Left kidney (tissue), 8 donors: ENCODE measurements at places on chromosomes 3 and 15. TPM values are rescaled to one million over a fixed set of nuclear protein-coding genes. Genes with fewer than 3 reads are reported as not detected.

GRCh38 chr3:133593243-133593642 is 19.8 kb downstream of the CDV3 start:
- DNase-seq = no peak

DNA sequence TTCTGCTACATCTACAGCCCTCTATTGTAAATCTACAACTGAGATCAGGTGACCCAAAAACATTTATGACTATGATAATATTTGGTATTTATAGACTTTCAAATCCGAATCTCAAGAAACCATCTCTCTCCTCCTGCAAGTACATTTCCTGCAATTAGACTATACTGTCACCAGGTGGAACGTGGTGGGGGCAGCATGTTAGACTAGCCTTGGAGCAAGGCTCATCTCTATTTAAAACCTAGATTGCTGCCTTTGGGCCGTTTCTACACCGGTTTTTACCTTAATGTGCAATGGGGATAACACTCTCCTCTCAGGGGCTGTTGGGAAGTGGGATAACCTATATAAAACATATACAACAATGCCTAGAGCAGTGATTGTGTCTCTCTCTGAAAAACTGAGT is 3.8 kb upstream of the KATNBL1 start:
- no peak for DNase-seq

CELF6 gene
- polyA plus RNA-seq = 5.1 TPM

GRCh38 chr3:184395320-184395660 is 15.4 kb downstream of the CHRD start:
- no peak for DNase-seq

IL5RA gene
- polyA plus RNA-seq = 0.73 TPM

GRCh38 chr3:127421943-127422662 is 134.3 kb upstream of the PRR20G start:
- no peak for DNase-seq

DNA sequence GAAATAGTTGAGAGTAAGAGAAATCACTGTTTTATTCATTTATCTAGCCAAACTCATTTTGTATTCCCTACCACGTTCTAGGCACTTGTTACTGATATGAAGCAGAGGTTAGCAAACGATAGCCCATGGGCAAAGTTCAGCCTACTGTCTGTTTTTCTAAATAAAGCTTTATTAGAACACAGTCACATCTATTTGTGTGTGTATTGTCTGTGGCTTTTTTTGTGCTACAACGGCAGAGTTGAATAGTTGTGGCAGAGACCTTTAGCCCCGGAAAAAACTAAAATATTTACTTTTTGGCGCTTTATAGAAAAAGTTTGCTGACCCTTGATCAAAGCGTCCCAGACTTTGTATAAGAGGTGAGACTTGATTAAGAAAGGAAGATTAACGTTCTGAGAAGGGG is 289.1 kb upstream of the CFAP20DC start:
- no peak for DNase-seq

- no peak for DNase-seq
These were observed 82.9 kb downstream of the ARRDC4 start for GRCh38 chr15:98043160-98044014.

CYP1A1 gene
- not detected for polyA plus RNA-seq

NUTM1 gene
- 0.08 TPM for polyA plus RNA-seq

- DNase-seq = no peak
These were observed 45.7 kb upstream of the LIPC start for GRCh38 chr15:58386081-58386480.

NKIRAS1 gene
- 17.1 TPM for polyA plus RNA-seq

GOLGA6L4 gene
- polyA plus RNA-seq = 30.5 TPM

GRCh38 chr3:16329036-16329825 is 64.2 kb downstream of the OXNAD1 start:
- DNase-seq = no peak

- no peak for DNase-seq
These were observed 56.9 kb downstream of the GRIP2 start for GRCh38 chr3:14483286-14483685.

GRCh38 chr3:32340039-32340438 is 51.6 kb upstream of the CMTM7 start:
- DNase-seq = peak; percentile 70

DNA sequence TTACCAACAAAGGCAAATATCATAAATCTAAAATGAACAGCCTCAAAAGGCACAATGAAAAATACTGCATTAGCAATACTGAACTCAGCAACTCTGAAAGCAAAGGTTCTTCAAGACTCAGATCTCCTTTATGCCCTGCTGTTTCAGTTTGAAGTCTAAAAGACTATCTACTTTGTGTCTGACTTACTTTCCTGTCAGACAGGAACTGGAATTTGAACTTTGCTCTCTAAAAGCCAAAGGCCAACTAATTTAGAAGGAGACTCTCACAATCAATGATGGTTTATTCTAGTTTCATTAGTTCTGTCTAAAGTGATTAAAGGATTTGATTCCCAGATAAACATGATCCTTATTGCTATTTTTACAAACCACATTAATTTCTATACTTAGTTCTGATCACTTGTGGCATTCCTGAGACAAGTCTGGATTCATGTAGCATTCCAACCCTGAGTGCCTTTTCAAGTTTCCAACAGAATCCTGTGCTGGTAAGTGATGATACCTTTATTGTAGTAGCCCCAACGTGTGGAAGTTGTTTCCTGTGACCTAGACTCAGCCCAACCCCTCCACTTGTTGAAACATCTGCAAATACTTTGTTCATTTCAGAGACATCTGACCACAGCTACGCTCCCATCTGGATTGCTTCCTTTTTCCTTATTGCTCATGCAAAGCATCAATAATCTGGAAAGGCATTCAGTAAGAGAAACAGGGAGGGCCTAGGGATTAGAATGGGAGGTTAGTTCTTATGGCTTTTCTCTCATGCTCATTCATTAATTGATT is 14.9 kb upstream of the LEKR1 start:
- no peak for DNase-seq

DNA sequence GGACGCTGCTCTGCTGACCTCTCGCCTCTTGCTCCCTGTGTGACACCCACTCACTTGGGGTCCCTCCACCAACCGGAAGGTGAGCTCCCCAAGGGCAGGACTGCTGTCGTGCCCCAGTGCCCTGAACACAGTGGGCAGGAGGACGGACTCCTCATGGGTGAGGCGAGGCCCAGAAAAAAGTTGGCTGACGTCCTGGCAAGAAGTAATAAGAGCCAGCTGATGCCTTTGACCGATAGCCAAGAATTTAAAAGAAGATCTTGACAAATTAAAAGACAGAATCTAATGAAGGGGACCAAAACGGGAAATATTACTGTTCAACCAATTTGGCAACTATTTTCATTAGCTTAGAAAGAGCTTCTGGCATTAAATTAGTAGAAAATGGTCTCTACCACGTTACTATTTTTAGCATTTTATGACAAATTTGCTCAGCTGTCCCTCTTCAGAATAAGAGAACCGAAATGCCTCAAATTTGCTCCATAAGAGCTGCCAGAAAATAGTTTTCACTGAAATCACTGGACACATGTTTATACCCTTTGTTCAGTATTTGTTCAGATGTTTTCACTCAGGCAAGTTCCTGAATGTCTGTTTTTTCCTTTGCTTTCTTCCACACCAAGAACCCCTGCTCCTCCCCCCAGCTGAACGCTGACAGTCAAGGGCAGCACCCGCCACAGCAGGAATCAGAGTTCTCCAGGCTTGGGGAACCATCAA is 60.5 kb downstream of the XXYLT1 start:
- peak; percentile 74 for DNase-seq

DNA sequence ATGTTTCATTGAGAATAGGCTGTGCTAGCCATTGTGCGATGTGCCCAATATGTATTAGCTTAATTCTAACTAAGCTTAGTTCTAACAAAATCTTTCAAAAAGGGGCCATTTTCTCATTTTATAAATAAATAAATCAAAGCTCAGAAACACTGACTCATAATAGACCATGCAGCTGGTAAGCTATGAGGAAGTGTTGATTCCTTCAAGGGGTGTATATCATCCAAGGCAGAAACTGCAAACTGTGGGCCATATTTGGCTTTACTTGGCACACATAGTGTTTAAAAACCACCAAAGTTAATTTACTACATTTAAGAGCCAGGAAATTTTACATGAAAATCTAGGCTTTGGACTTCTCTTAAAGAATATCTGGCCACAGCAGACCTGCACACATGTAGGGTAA is 136.5 kb downstream of the ZNF621 start:
- no peak for DNase-seq

GRCh38 chr3:193974191-193974652 is 161.7 kb upstream of the HES1 start:
- DNase-seq = no peak

DNA sequence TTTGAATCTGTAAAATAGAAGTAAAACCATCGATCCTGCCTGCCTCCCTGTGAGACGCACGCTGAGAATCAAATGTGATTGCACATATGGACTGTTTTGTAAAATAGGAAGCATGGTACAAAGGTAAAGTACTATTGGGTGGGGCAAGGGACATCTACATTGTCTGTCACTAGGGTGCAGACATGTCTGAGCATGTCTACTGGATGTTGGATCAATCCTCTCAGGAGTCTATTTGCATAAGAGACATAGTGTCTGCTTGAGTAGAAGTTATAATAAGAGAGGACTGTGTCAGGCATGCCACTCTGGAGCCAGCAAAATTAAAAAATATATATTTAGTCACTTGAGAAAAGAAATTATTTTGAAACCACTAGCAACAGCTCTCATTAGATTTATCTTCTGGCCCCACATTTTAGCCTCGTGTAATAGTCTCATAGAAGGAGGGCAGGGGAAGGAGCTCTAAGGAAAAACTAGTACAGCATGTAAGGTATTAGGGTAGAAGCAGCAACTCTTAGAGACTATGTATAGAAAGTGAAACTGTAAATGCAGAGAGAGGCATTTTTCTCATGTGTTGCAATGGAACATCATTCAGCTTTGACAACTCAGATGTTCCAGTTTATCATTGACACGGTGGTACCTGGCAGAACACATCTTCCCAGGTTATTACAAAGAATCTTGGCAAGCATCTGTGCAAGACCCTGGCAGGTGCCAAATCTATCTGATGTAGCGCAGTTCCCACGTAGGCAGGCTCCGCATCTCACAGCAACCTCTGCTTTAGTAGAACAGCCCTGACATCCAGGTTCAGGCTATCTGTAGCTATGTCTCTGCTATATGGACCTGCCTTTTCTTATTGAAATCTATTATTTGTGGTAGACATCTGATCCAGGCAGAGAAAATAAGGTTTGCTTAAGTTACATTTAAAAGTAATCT is 85.2 kb upstream of the CHL1 start:
- no peak for DNase-seq

- no peak for DNase-seq
These were observed 223.0 kb upstream of the LRRFIP2 start for GRCh38 chr3:37397396-37397795.

DNA sequence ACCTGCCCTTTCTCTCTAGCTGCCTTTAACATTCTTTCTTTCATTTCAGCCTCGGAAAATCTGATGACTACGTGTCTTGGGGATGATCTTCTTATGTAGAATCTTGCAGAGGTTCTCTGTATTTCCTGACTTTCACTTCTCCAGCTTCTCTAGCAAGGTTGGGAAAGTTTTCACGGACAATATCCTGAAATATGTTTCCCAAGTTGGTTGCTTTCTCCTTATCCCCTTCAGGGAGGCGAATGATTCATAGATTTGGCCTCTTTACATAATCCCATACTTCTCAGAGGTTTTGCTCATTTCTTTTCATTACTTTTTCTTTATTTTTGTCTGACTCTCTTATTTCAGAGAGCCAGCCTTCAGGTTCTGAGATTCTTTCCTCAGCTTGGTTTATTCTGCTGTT is 62.1 kb upstream of the CCDC54 start:
- DNase-seq = no peak

GRCh38 chr3:775178-775880 is 317.5 kb upstream of the CNTN6 start:
- DNase-seq = no peak

STARD9 gene
- polyA plus RNA-seq = 14.3 TPM

DNA sequence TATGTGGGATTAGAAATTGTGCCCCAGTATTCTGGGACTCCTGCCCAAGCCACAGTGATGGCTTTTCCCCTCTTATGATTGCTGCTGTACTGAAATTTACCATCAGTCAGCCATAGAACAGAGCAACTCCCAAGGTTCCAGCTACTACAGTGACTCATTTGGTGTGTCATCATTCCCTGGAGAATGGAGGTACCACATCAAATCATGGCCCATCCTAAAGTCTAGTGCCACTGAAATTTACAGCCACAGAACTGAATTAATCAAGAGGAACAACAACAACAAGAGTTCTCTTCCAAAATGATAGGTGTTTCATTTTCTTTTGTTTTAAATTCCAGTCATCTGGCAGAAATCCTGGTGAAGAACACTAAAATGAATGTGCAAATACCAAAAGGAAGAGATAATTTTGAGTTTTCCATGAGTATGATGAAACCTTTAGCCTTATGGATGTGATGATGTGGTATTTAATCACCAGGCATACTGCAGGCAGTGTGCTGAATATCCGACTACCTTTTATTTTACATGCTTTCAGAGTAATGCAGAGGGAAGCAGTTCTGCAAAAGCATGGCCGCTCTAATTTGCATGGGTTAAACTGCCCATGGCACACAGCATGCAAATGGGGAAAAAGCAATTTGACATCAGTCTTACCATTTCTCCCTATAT is 75.6 kb upstream of the SLC2A2 start:
- no peak for DNase-seq

GRCh38 chr3:129657261-129658046 is 51.0 kb upstream of the PLXND1 start:
- DNase-seq = no peak

DNA sequence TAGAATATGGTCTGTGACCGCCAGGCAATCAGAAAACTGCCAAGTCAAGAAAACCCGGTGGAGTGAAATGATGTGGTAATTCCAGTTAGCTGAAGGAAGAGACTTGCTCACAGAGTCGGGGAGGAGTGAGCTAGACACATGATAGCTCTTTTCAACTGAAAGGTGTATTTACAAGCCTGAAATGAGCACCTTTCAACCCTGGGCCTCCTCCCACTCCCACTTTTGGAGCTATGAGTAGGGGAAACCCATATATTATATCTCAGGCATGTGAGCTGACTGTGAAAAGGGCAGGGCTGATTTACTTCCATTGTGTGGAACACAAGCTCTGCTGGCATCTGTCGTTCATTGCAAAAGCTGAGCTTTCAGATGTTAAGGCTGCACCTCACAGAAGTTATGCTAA is 960.2 kb downstream of the TUSC7 start:
- DNase-seq = peak; percentile 56

SRP14 gene
- 461 TPM for polyA plus RNA-seq

DUSP7 gene
- 13.9 TPM for polyA plus RNA-seq

DNA sequence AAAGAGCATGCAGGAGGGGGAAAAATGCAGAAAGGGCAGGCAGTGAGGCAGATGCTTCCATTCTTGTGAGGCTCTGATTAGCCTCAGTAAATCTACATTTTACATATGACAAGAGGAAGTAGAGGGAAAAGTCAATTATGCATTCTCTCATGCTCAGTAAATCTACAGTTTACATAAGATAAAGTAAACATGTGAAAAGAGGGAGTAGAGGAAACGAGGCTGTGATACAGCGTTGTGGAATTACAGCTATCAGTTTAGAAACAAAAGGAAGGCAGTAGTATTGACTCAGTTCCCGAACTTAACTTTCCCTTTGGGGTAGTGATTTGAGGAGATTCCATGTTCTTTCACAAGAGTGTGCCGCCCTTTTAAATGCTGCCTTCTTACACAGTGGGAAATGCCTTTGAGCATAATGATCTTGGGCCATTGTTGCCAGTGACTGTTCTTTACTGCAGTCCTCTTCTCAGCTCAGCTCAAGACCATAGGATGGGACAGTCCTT is 39.3 kb downstream of the OSTN start:
- DNase-seq = no peak

- no peak for DNase-seq
These were observed 757.9 kb downstream of the ROBO1 start for GRCh38 chr3:79009861-79010260.

- peak; percentile 50 for DNase-seq
These were observed 141.7 kb downstream of the RPLP1 start for GRCh38 chr15:69593981-69594966.

- DNase-seq = no peak
These were observed 9.1 kb downstream of the CCR4 start for GRCh38 chr3:32960404-32961170.
